Activated CD8-positive, alpha-beta memory T cell treated with anti-CD3 and anti-CD28 coated beads for 24 hours (primary cell): ENCODE measurements at places on chromosomes 1 and 21.

DNA sequence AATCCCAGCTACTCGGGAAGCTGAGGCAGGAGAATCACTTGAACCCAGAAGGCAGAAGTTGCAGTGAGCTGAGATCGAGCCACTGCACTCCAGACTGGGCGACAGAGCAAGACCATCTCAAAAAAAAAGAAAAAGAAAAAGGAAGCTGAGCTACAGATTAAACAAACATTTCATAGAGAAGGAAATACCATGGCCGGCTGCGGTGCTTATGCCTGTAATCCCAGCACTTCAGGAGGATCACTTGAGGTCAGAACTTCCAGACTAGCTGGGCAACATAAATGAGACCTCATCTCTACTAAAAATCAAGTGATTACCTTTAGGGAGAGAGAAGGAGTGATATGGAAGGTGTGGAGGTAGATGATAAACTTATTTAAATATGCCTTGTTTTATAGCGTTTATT, 14.0 kb upstream of the CFAP126 start:
- no peak for DNase-seq

- DNase-seq: peak; percentile 15
Measured at GRCh38 chr1:153831026-153831425, 55.8 kb downstream of the SLC27A3 start.

GRCh38 chr1:241270016-241270415, 87.0 kb downstream of the RGS7 start:
- no peak for DNase-seq

DNA sequence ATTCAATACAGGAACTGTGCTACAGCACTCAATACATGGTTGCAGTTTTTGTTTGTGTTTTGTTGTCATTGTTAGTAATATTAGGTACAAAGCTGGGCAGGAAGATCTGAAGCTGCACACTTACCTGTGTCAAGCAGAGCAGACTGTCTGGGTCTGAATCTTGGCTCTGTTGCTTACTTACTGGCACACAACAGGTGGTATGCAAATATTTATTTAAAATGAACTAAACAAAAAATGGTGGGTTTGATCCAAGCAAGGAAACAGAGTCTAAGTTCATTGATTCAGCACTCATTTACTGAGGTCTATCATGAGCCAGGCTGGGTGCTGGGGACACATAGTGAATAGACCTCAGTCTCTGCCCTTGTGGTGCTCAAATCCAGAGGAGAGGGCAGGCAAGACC, 230.4 kb downstream of the OMA1 start:
- no peak for DNase-seq

GRCh38 chr1:184803180-184803492, 48.5 kb upstream of the EDEM3 start:
- DNase-seq: no peak

DNA sequence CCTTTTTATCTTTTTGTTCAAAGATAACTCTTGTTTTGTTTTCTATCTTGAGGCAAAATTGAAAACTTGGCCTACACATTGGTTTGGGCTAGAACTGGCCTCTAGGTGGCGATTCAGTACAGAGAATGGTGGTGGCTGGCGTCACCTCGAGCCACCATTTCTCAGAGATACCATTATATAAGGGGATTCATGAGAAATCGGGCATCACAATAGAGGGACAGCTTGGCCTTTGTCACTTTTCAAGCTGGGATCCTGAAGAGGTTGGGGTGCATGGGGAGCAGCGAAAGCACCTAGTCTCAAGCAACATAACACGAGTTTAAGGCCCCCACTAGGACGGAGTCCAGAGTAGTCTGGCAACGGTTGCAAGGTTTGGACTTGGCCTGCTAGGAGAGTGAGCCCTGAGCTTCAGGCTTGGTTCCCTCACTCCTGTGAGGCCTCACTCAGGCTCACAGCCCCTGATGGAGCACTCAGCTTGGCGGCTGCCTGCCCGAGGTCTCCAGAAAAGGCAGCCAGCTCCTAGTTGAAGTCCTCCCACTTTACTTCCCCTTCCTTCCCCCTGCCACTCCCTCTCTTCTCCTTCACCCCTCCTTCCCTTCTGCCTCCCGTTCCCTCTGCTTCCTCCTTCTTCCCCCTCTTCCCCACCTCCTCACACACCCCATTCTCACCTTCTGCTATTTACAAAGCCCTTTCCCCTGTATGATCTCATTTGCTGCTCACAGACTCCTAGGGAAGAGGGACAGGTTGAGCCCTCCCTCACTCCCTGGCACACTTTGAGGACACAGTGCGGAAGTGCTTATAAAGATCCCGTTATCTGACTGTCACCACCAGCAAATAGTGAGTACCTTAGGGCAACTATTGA, 67.8 kb downstream of the LRIG2 start:
- DNase-seq: peak; percentile 65

DNA sequence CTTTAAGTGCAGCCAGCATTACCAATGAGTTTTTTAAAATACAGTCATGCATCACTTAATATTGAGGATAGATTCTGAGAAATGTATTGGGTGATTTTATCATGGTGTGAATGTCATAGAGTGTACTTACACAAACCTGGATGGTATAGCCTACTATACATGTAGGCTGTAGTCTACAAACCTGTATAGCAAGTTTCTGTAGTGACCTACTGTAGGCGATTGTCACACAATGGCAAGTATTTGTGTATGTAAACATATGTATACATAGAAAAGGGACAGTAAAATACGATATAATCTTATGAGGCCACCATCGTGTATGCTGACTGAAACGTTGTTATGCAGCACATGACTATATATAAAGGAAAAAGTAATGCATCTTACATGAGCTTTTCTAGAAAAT, 48.2 kb downstream of the RPE65 start:
- DNase-seq: no peak

- DNase-seq: no peak
Measured at GRCh38 chr1:201096977-201097856, 15.0 kb downstream of the CACNA1S start.

DNA sequence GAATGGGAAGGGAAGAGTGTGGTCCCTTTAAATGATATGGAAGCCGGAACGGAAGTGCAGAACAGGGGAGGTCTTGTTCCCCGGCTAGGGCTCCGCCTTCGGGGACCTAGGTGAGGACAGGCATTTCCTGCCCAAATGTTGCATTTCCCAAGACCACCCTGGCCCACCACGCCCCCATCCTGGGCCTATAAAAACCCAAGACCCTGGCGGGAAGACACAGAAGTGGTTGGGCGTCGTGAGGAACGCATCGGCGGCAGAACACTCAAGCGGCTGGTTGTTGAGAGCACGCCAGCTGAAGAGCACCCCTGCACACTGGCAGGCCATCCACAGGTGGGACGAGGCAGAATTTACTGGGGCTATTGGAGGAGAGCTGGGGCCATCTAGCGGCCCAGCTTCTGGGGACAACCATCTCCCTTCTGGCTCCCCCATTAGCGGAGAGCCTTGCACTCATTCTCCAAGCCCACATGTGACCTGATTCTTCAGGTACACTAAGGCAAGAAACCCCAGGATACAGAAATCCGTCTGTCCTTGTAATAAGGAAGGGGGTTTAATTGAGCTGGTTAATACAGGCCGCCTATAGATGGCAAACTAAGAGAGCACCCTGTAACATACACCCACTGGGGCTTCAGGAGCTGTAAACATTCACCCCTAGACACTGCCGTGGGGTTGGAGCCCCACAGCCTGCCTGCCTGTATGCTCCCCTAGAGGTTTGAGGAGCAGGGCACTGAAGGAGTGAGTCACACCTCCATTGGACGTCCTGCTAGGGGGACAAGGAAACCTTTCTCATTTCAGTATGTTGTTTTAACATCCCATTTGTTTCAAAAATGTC, 1327.9 kb downstream of the BRINP3 start:
- no peak for DNase-seq
